ENCODE measurements at places on chromosomes 1 and 21. TPM values are rescaled to one million over a fixed set of nuclear protein-coding genes. Genes with fewer than 3 reads are reported as not detected.

PLA2G2F gene
- total RNA-seq = not detected

LEMD1 gene
- not detected for total RNA-seq

OR2L13 gene
- total RNA-seq = not detected

VWA5B1 gene
- not detected for total RNA-seq

All from cardiac ventricle fibroblast (primary cell).